ENCODE measurements at places on chromosomes 6 and 20. TPM values are rescaled to one million over a fixed set of nuclear protein-coding genes. Genes with fewer than 3 reads are reported as not detected.

GRCh38 chr6:147135211-147135681 is 69.0 kb upstream of the STXBP5 start:
- DNase-seq = no peak

DNA sequence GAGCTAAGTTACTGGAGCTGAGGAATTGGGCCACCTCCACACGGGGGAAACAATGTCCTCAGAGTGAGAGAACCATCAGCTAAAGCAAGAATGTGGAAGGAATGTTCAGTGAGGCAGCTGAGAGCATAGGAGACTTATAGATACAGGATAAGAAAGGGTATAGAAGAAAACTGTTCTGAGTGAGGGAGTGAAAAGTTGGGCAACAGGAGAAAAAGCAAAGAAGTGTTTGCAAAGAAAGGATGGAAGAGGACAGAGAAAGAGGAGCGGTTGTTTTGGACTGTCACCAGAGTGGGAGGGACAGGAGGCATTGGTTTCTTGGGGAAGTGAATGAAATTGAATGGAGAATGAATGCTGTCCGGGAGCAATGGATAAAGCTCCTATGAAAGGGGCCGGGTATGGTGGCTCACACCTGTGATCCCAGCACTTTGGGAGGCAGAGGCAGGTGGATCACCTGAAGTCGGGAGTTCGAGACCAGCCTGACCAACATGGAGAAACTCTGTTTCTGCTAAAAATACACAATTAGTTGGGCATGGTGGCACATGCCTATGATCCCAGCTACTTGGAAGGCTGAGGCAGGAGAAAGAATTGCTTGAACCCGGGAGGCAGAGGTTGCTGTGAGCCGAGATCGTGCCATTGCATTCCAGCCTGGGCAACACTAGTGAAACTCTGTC is 296.5 kb downstream of the ADGB start:
- no peak for DNase-seq

DNA sequence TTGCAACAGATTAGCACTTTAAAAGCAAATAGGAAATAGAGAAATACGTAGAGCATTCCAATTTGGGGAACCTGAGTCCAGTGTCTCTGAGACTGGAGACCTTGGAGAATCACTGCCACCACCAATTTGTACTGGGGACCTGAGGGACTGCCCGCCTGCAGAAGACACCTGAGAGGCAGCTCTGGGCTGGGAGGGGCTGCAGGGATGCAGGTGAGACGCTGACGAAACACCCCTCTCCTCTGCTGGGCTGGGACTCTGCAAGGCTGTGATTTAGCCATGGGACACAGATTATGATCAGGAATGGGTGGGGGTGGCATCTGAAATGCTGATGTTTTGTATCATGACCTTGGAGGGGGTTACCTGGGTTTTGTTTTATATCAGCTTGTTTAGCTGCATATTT is 7.0 kb upstream of the APMAP start:
- no peak for DNase-seq

DNA sequence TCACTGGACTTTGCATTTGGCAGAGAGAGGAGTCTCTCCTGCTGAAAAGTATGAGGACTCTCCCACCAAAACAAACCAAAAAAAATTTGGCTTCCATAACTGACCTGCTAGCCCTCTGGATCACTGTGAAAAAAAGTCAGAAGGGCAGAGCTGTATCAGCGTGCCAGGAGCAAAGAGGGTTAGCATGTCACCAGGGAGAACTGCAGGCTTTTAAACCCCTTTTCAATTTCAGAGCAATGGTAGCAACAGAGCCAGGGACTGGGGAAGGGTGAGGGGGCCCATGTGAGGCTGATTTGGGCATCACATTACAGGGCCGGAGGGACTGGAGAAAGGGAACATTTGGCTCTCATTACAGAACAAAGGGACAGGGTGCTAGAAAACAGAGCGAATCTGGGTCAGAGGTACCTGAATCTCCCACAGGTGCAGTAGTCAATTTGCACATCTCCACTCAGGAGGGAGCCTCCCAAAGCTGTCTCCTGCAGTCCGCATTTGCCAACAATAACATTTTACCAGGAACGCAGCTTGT is 185.7 kb upstream of the EYA4 start:
- no peak for DNase-seq

The LY6G6D gene
- not detected for total RNA-seq

Data from tibial nerve (tissue), 4 donors.